NCI-H1105 (cell line): ENCODE measurements at places on chromosomes 11 and 22.

GRCh38 chr11:74846770-74847169 is 98.1 kb downstream of the RNF169 start:
- no peak for DNase-seq

DNA sequence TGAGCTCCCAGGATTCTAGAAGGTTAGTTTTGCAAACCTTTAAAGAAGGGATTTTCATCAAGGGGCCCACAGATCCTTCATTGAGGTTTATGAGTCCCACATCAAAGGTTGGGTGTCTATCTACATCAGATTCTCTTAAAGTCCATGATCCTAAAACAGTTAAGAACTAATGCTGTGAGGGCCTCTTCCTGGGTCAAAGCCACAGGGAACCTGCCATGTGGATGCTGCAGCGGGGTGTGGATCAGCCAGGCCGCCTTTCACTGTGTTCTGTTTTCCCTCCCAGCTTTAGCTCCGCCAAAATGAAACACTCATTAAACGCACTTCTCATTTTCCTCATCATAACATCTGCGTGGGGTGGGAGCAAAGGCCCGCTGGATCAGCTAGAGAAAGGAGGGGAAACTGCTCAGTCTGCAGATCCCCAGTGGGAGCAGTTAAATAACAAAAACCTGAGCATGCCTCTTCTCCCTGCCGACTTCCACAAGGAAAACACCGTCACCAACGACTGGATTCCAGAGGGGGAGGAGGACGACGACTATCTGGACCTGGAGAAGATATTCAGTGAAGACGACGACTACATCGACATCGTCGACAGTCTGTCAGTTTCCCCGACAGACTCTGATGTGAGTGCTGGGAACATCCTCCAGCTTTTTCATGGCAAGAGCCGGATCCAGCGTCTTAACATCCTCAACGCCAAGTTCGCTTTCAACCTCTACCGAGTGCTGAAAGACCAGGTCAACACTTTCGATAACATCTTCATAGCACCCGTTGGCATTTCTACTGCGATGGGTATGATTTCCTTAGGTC is 5.3 kb downstream of the SERPIND1 start:
- no peak for DNase-seq

GRCh38 chr11:6635082-6635932 is 16.1 kb upstream of the TPP1 start:
- DNase-seq = no peak

GRCh38 chr11:82823647-82824619 is 76.3 kb downstream of the PRCP start:
- DNase-seq = peak; percentile 13

DNA sequence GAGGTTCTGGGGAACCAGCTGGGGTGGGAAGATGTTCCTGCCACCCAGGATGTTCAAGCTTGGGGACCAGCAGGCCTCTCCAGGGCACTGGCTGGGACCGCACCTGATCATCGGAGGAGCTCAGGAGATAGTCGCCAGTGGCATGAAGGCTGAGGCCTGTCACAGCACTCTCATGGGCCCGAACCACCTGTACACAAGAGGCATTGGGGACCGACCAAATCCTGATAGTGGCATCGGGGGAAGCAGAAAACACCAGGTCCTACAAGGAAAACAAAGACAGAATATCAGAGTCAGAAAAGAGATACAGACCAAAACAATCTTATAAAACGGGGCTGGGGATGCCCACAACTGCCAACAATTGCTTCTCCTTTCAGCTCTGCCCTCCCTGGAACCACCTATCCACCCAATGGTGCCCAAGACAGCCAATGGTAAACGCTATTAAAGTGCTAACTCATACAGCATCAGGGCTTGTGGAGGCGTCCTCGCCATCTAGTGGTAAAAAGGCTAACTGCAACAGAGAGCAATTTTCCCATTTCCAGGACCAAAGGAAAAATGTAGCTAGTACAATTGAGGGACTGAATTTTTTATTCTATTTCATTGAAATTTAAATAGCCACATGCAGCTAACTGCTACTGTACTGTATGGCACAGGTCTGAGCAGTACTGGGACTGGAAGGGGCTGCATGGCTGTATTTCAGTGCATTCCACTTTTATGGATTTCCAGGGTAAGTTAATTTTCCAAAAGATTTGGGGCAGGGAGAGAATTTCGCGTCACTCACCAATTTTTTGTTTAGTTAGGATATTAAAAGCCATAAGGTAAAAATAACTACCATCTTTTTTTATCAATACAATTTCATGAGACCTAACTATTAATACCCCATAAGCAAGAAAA is 7.1 kb downstream of the PRPF19 start:
- peak; percentile 8 for DNase-seq

- no peak for DNase-seq
These were observed 1.3 kb upstream of the ZNF202 start for GRCh38 chr11:123742724-123743120.

- no peak for DNase-seq
These were observed 2.1 kb upstream of the IFT27 start for GRCh38 chr22:36778020-36778419.

DNA sequence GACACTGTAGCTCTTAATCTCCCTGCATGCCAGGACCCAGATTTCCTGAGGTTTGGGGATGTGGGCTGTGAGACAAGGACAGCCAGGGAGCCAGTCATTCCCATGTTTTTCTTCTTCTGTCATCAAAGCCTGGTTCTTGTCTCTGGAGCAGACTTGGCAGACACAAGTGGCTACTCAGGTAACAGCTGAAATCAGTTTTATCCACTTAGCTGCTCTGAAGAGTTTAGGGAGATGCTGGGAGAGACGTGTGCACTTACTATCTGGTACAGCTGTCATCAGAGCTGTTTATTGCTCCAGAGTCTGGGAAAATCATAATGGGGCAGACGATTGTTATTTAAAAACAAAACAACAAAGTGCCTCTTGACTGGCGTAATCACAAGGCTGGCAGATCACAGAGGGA is 56.6 kb downstream of the CSNK2A3 start:
- peak; percentile 53 for DNase-seq

DNA sequence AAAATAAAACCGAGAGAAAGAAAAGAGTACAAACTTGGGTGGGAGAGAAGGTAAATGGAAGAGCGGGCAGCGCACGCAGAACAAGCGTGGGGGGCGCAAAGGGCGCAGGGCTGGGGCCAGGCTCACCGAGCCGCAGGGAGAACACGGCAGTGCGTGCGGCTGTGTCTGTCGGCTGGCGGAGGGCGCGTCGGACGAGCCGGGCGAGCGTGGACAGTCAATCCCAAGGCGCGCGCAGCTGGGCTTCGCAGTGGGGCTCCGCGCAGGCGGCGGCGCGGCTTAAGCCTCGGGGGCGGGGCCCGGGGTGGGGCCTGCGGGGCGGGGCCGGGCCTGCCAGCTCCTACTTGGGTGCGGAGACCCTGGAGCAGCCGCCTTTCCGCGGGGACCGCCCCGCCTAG is at the start of gene UCP2:
UCP2 (minus strand) TSS at position 249 of the 395 bp plus-strand sequence. CDS start 4,465 bp downstream, outside the sequence.
- peak; percentile 90 for DNase-seq

DNA sequence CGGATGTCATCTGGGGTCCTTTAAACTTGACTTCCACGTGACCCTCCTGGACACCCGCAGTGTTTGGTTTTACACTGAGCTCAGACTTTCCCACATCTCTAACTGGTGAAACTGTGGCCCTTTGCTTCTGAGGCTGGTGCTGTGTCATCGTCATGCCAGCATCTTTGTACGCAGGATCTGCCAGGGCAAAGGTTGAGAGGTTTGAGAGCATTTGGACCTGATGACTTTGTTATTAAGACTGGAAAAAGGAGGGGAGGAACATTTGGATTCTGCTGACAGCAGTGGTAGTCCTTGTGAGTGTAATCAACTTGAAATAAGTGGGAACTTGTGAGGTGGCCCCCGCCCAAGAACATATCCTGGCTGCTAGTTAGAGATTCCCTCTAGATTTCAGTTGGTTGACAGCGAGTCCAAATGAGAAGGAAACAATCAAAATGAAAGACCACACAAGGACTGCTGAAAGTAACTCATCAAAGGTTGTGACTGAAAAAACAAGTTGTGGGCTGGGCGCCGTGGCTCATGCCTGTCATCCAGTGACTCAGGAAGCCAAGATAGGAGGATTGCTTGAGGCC is 102.5 kb downstream of the KIAA1671 start:
- no peak for DNase-seq

DNA sequence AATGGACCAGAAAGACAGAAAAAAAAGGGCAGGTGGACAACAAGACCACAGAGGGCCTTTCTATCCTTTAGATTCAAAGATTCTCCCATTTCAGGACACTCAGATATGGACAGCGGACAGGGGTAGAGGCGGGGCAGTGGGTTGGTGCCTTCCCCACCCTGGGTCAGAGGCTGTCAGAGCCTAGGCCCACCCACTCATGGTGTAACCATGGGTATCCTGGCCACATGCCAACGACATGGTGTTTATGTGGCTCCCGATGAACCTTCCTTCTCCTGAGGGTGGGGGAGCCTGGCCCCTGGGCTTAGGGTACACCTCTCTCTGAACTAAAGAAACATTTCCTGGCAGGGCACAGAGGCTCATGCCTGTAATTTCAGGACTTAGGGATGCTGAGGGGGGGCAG is 14.3 kb upstream of the P2RY2 start:
- no peak for DNase-seq

DNA sequence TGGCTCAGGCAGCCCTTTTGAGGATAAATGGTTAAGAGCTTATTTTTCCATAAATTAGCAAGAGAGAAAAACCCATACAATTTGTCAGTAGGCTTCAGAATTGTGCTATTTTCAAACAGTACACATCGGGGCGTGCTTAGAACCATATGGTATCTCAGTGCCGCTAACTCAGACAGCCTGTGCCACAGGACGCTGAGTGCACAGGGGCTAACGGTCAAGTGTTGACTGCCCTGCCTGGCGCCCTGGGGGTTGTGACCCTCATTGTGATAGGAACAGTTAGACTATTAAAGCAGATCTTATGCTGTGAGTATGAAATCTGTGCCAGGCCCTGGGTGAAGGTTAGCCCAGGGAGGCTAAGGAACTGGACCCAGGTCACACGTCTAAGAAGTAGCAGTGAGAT is 1519.7 kb downstream of the BRD1 start:
- no peak for DNase-seq

GRCh38 chr22:37569921-37570660 is 9.8 kb downstream of the LGALS2 start:
- no peak for DNase-seq
